ENCODE measurements at places on chromosomes 3 and 15.

DNA sequence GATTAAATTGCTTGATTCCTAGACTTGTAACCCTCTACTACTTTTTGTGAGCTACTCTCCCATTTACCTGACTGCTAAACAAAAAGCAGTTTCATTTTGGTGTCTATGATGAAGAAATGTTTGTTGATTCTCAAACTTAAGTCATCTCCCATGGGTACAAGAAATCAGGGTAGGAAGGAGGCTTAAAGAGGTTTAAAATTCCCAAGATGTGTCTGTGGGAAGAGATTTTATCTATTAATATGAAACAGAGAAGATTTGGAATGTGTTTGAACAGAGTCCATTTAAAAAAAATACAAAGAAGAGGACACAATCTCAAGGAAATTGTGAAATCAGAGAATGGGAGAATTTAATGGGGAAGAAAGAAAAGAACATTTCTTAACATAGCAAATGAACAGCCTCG, 14.8 kb downstream of the P3H2 start:
- no peak for DNase-seq

- no peak for DNase-seq
Observed at GRCh38 chr15:65344214-65344913, 33.4 kb downstream of the IGDCC3 start.

DNA sequence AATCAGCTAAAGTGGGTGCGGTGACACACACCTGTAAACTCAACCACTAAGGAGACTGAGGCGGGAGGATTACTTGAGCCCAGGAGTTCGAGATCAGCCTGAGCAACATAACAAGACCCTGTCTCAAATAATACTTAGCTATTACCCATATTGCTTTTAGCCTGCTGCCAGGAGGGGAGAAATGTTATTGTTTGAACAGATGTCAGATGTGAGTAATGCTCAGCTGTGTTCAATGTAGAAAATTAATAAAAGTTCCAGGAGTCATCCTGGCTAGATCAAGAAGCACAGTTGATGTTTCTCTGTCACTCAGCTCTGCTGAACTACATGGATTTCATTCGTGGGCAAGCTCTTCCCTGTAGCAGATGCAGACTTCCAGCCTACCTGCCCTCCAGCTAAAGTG, 22.2 kb downstream of the LSM3 start:
- DNase-seq, result no peak

GRCh38 chr3:47772788-47773187, 8.9 kb downstream of the SMARCC1 start:
- no peak for DNase-seq

DNA sequence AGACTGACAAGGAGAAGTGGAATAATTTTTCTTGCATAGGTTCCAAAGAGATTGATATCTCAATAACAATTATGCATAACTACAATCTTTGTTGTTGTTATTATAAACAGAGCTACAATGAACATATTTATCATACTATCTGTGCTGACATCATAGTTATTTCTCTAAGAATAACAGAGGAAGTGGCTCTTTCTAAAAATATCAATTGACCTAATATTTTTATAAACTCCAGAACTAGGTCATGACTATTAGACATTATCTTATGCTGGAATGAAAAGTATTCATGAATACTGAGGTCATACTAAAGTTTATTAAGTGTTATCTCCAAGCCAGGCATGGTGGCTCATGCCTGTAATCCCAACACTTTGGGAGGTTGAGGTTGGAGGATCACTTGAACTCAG, 114.1 kb downstream of the DCLK3 start:
- DNase-seq, result no peak

DNA sequence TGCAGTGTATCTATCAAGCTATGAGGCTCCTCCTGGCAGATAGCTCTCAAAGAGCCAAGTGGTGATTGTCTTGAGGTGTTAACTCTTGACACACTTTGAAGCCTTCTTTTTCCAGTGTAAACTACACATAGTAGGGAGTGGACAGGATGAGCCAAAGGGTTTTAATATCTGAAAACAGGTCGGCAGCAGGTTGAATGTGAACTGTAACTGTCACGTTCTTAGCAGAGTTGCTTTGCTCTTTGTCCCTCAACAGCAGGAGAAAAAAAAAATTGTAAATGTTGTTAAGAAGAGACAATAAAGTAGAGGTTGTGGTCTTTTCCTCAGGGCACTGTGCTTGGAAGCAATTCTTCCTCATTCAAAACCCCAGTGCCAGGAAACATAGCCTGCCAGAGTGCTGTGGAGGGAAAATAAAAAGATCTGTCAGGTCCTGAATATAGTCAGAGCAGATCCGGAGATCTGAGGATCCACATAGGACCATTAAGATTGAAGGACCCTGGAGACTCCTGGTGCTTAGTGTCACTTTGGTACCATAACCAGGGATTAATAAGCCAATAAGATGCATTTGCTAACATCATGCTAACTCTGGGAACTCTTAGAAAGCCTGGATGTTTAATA, 229.7 kb downstream of the NAALADL2 start:
- no peak for DNase-seq

DNA sequence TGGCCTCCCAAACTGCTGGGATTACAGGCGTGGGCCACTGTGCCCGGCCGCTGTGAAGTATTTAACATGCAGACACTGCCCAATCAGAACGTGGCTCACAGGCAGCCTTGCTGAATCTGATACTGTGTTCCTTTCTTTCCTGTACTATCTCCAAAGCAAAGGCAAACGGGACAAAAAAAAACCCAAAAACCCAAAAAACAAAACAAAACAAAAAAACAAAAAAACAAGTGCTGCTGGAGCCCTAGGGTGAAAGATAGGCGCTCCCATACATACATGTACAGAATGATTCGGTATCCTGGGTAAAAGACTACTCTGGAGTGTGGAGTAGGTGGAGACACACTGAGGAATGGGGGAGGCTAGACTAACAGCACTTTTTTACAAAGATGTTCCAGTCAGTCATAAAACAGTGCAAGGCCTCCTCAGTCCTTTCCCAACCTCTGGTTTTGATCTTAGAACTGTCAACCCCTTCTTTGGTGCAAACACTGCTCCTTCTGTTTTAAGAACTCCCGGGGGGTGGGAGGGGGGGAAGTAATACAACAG, 7.7 kb upstream of the MAP1A start:
- DNase-seq, result no peak

GRCh38 chr3:182644790-182645433, 148.4 kb upstream of the ATP11B start:
- DNase-seq, result no peak

- DNase-seq, result no peak
Observed at GRCh38 chr3:16382845-16383244, 117.8 kb downstream of the OXNAD1 start.

DNA sequence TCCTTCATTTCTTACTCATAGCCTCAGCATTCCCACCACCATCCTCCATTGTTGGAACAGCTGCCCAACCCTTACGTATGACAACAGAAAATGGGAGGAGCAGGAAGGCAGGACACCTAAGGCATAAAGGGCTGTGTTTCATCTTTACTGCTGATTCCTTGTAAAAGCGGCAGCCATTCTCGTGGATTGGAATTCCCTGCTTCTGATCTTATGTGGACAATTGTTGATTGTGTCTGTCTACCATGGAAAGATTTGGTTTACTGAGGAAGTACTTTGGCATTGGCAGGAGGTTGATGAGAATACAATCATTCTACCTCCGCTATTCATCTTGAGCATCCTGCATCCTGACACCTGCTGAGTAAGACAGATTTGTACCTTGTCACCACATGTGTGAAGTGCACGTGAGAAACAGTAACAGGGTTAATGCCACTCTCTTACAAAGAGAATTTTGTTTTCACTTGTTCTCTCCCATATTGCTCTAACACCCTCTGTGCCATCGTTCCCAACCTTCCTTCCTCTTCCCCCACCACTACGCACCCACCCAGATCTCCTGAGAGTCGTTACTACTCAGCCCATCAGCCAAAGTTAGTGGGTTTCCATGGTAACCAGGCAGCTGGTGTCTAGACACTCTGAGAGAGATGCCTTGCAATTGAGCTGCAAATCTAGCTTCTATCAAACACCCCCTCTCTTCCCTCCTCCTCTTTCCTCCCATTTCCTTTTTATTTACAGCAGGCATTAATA, 75.7 kb downstream of the GAP43 start:
- no peak for DNase-seq

DNA sequence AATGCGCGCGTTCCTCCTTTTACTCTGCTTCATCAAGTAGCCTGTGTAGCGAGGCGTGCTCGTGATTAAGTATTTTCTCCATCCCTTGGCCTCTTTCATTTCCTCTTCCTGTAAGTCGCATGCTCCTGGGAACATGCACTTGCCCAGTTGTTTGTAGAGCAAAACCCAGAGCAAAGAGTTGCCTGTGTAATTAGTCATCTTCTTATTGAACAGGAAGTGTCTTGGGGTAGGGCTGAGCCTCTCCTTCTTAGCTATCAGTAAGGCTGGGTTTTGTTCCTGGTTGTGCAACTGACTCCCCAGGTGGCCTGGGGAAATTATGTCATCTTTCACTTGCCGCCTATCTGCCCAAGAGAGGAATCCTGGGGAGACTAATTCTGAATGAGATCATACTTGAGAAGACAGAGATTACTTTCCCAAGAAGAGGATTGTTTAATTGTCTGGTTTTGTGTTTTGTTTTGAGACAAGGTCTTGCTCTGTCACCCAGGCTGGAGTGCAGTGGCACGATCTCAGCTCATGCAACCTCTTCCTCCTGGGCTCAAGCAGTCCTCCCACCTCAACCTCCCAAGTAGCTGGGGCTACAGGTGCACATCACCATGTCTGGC, 14.9 kb downstream of the LIPH start:
- peak; percentile 19 for DNase-seq

DNA sequence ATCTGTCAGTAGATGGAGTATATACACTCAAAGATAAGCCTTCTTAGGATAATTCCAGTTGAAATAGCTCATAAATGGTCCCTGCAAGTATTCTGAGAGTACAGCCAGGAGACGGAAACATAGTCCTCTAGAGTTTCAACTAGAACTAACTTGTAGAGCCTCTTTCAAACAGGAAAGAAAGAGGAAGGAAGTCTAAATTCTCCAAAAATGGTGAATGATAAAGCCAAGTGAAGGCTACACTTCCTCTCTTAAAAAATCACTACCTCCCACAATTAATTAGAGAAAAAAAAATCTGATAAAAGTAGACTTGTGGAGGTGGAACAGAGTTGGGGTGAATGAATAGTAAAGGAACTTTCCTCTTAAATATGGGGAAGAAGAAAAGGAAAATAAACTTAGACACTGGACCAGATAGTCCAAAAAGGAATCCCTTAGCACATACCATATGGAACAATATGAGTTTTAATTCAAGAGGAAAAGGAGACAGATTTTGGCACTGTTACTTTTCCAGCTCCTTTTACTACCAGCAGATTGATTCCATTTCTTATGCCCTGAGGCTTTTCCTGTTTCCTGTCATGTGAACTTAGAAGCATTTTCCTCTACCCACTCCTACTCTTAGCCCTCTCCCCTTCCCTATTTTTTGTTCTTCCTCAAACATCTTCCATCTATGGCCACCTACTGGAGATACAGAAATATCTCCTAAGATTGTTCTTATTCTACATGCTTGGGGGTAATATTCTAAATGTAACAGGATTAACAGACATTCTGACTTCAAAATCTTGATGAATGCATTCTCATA, 207.6 kb downstream of the CHST2 start:
- no peak for DNase-seq

All from femur (tissue), 1 donor.